Cortex of kidney (tissue), 1 donor: ENCODE measurements at places on chromosomes 1 and 21.

DNA sequence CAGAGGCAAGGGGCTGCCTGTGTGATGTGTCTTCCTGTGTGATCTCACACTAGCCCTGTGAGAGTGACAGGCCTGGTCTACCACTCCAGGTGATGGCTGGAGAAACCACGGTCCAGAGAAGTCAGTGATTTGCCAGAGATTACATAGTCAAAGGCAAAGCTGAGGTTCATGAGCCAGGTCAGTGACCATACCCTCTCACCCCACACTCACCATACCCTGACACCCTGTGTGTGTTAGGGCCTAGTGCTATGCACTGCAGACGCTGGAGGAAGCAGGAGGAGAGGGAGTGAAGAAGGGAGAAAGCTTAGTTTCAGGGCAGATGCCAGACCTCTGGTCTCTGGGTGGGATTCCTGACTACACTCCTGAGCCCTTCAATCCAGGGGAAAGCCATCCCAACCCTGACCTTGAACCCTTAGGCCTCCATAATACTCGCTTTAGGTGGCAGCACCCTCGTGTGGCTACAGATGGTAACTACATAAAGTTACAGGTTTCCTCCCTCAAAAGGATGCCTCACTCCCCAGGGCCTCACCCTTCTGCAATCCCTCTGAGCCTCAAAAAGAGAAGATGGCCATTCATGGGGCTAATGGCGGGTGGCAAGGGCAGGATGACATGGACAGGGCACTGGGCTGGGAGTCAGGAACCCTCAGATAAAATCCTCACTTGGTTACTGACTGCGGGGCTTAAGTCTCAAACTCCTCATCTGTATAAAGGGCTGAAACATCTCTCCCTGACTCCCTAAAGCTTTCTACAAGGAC, 20.8 kb upstream of the SDC3 start:
- no peak for DNase-seq

DNA sequence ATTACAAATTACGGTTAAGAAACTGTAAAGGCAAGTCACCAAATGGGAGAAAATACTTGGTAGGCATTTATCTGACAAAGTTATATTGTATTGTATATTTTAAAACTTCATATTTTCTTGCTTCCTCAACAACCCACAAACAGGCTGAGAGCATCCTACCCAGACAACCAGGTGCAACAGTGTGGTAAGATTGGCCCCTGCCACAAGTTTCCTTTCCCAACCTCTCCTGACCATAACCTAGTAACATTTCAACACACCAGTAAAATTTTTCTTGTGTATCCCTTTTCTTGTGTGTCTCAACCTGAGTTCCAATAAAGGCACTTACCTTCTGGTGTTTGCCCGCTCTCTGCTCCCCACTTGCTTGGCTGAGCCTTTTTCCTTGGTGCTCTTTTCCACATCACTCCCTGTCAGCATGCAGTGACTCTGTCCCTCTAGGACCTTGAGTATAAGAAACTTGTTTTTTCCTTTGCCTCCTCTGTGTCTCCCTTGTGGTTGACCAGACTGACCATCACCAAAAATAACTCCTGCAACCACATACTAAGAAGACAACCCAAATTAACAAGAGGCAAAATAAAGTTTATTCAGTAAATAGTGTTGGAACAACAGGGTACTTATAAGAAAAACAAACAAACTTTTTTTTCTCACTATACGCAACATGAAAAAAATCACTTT, 40.9 kb downstream of the FCRL3 start:
- no peak for DNase-seq

DNA sequence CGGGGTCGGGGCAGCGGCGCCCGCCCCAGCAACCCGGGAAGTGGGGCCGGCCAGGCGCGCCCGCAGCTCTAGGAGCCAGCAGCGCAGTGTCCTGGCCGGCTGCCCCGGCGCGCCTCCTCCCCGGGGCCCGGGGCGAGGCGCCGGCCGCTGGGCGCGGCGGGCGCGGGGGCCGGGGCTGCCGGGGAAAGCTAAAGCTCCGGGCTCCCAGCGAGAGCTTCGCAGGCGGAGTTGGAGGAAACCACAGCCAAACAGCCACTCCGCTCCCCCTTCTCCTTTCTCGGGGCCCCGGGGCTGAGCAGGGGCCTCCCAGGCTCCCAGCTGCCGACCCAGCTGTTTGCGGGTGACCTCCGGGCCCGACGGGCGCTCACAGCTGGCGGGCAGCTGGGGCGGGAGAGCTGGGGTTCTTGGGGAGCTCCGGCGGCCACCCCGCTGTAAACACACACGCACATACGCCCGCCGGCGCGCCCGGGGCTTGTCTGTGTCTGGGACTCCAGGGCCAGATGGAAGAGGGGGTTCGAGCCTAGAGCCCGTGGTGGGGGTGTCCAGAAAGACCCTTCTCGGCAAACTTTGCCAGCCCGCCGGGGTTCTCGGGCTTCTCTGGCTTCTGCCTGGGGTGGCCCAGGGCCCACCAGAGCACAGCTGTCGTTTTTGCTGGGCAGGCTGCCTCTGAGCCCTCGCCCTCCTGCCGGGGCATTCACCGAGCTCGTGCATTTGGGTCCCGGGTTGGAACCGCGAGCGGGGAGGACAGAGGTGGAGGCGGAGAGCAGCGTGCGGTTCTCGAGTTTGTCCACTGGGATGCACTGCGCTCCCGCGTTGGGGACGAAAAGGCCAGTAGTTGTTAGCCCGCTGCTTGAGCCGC, 1.5 kb downstream of the AJAP1 start:
- no peak for DNase-seq

- DNase-seq, result no peak
Observed at GRCh38 chr1:180211860-180212229, 18.2 kb upstream of the LHX4 start.

DNA sequence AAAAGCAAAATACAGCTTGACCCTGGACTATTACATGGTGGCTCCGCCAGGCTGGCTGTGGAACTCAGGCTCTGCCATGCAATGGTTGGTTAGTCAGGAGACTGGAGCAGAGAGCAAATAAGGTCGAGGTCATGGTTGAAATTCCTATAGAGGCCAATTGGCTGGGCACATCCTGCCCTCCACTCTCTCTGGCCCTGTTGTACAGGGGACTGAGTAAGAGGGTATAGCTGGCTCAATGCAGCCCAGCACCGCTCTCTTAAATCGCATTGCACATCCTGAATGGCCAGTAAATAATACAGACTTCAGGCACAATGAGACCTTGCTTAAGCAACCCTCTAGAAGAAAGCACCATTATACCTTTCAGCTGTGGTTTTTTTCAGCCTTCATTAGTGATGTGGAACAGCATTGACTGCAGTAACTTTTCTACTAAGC, 59.3 kb upstream of the PPP2R5A start:
- DNase-seq, result no peak

DNA sequence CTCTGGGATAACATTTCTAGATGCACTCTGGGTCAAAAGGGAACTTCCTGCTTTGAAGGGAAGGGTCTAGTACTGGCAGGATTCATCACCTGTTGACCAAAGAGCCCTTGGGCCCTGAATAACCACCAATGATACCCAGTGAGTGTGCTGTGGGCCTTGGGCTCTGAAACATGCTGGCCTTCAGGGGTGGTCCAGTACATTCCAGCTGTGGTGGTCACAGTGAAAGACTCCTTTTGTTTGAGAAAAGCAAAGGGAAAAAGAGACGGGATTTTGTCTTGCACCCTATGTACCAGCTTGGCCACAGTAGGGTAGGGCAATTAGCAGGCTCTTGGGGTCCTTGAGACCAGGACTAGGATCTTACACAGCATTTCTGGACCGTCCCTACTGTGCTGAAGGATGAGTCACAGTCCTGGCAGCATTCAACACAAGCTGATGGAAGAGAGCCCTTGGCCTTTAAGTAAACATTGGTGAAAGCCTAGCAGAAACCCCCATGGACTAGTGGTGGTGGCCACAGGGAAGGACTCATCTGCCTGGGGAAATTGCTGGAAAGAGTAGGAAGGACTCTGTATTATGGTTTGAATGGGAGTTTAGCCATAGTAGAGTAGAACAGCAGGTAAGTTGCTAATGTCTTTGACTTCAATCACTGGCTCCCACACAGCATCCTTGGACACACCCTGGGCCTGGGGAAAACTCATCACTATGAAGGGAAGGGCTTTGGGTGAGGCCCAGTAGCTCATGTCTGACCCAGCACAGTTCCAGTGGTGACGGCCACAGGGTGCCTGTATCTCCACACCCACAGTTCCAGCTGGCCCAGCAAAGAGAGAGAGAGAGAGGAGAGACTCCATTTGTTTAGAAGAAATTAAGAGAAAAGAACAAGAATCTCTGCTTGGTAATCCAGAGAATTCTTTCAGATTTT, 87.5 kb downstream of the COL24A1 start:
- no peak for DNase-seq

GRCh38 chr1:101136739-101137138, 100.1 kb upstream of the S1PR1 start:
- no peak for DNase-seq

GRCh38 chr1:159935305-159935704, 10.0 kb upstream of the TAGLN2 start:
- DNase-seq, result no peak

- DNase-seq, result no peak
Observed at GRCh38 chr1:210195635-210196160, 36.9 kb upstream of the SERTAD4 start.

DNA sequence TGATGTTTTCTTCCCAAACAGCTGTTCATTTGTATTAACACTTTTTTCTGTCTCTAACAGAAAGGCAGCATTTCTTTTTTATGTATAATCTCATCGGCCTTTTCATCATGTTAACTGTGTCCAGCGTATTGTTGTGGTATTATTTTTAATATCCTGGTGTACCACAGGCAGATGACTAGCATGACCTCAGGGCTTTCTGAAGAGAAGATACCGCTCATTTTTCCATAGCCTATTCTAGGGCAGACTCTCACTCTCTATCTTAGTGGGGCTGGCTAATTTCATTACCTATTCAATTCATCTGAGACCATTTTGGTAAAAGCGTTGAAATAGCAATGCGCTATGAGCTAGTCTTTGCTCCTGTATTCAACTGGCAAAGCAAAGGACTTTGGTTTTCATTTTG, 209.9 kb downstream of the SDCCAG8 start:
- no peak for DNase-seq

DNA sequence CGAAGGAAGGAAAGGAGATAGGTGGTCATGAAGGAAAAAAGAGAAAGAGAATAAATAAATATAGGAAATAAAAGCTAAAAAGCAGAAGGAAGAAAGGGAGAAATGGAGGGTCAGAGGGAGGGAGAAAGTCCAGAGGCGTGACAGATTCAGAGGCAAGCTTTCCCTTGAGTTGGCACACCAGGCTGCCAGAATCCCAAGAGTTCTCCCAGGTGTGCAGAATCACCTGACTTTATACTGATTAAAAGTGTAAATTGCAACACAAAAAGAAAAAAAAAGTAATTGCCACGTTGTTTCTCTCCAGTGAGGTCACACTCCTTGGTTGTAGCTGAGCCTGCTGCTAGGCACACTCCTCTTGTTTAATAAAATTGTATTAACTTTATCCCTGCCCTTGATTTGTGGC, 669.9 kb upstream of the PKN2 start:
- no peak for DNase-seq

DNA sequence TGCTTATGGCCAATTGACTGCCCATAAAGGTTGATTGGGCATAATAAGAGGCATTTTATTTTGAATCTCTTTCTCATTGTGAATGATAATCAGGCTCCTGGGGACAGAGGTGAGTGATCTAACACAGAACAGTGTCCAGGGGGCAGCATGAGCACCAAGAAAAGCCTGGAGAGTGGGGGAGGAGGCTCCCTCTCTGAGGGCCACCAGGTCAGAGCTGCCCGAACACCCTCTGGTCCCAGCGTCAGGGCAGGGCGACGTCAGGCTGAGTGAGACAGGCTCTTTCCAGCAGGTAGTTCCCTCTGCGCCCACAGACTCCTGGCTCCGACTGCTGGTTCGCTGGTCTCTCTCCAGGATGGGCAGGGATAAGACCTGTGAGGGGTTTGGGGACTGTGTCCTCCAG, 250.2 kb upstream of the C1orf174 start:
- DNase-seq, result no peak

DNA sequence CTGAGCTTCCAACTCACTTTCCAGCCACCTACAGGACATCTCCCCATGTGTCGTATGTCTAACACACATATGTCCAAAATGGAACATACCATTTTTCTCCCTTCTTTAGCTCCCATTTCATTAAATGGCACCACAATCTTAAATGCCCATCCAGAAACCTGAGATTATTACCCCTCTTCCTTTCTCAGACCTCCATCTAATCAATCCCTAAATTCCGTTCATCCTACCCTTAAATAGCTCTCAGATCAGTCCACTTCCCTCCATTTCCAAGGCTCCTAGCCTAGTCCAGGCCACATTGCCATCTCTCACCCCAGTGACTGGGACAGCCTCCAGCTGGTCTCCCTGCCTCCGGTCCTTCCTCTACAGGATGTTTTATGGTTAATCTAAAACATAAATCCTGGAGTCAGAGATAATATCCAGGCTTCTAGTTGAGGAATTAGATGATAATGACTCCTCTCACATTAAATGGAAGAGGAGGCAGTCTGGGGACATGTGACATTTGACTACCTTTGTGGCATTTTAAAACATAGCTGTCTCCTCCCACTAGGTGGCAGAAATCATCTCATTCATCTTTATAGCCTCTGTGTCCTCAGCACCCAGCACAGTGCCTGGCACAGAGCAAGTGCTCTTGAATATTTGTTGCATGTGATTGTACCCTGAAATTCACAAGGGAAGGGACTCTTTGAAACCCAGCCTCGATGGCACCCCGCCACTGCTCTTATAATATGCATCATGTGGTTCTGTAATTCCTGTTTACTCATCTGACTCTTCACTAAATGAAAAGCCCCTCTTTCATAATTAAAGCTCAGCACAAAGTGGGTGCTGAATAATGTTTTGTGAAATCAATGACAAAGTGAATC, 102.3 kb downstream of the TMEM53 start:
- no peak for DNase-seq

GRCh38 chr1:83583351-83584014, 415.4 kb downstream of the TTLL7 start:
- no peak for DNase-seq

- no peak for DNase-seq
Observed at GRCh38 chr21:29674343-29674742, 265.5 kb downstream of the GRIK1 start.

GRCh38 chr1:221381910-221382623, 359.8 kb downstream of the DUSP10 start:
- no peak for DNase-seq

DNA sequence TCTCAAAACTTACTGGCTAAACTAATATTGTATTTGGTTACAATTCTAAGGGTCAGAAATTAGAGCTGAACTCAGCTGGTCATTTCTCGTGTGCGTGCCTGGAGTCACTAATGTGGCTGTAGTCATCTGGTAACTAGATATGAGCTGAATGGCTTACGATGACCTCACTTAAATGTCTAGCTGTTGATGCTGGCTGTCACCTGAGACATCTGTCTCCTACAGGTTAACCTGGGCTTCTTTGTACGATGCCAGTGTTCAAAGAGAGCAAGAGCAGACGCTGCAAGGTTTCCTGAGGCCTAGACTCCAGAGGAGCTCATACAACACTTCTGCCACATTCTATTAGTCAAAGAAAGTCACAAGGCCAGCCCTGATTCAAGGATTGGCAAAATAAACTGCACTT, 17.1 kb upstream of the ALG6 start:
- DNase-seq, result no peak

GRCh38 chr1:27872802-27873551, 633 bp downstream of the THEMIS2 start:
- DNase-seq, result no peak
